Forelimb muscle (tissue), 1 donor: ENCODE measurements at places on chromosomes 6 and 20. TPM values are rescaled to one million over a fixed set of nuclear protein-coding genes. Genes with fewer than 3 reads are reported as not detected.

GRCh38 chr6:35757456-35758123 lies 18.8 kb upstream of the CLPSL2 start:
- DNase-seq = no peak

The TNXB gene
- 108 TPM for polyA plus RNA-seq

- DNase-seq = no peak
Observed at GRCh38 chr20:4665591-4665990, 56.1 kb upstream of the PRND start.

- DNase-seq = no peak
Observed at GRCh38 chr6:151847064-151847463, 39.6 kb downstream of the ESR1 start.

The MLIP gene
- 69.5 TPM for polyA plus RNA-seq

GRCh38 chr20:43028470-43028869 lies 161.2 kb downstream of the PTPRT start:
- no peak for DNase-seq

- no peak for DNase-seq
Observed at GRCh38 chr20:45861221-45862075, 4.0 kb downstream of the ZSWIM3 start.

- DNase-seq = no peak
Observed at GRCh38 chr6:31083742-31084354, 28.5 kb downstream of the C6orf15 start.

- peak; percentile 31 for DNase-seq
Observed at GRCh38 chr20:17543531-17544131, 12.5 kb upstream of the BFSP1 start.

The FAM135A gene
- 18.3 TPM for polyA plus RNA-seq

DNA sequence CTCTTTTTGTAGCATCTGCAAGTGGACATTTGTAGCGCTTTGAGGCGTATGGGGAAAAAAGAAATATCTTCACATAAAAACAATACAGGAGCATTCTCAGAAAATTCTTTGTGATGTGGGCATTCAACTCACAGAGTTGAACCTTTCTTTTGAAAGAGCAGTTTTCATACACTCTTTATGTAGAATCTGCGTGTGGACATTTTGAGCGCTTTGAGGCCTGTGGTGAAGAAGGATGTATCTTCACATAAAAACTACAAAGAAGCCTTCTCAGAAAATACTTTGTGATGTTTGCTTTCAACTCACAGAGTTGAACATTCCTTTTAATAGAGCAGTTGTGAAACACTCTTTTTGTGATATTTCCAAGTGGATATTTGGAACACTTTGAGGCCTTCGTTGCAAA lies 598.4 kb upstream of the ZNF337 start:
- DNase-seq = no peak

- no peak for DNase-seq
Observed at GRCh38 chr6:133240511-133241085, 559 bp upstream of the EYA4 start.

GRCh38 chr6:24749297-24749696 lies 25.4 kb upstream of the GMNN start:
- DNase-seq = no peak

The HRH3 gene
- polyA plus RNA-seq = 2.9 TPM

- peak; percentile 17 for DNase-seq
Observed at GRCh38 chr6:145368075-145368474, 367.2 kb downstream of the EPM2A start.

DNA sequence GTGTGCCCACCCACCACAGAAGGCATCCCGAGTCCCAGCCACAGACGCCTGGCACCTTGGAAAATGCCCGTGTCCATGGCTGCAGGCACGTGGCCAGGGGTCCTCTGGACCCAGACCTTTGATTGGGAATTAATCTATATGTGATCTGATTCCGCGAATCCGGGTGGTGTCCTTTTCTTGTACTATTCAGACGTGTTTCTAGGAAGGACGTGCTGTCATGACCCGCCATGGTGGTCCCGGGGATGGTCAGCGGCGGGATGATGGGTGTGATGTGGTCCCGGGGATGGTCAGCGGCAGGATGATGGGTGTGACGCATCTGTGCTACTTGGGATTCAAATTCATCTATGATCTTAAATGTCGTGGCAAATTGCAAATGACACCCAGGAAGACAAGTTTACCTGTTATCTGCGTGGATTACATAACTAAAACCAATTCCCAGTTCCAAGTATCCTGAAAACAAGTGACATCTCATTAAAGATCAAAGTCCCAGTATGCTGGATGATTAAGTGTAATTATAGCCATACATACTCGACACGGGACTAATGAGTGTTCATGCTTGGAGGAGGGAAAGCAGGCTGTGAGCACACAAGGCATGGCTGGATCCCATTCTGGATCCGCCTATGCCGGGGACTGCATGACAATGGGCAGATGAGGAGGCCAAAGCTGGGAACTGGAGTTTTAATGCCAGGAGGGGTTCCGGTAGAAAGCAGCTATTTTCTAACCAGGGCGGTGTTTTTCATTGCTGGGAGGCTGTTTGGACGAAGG lies 256.5 kb downstream of the TAF4 start:
- no peak for DNase-seq

The NPEPL1 gene
- polyA plus RNA-seq = 42.3 TPM

DNA sequence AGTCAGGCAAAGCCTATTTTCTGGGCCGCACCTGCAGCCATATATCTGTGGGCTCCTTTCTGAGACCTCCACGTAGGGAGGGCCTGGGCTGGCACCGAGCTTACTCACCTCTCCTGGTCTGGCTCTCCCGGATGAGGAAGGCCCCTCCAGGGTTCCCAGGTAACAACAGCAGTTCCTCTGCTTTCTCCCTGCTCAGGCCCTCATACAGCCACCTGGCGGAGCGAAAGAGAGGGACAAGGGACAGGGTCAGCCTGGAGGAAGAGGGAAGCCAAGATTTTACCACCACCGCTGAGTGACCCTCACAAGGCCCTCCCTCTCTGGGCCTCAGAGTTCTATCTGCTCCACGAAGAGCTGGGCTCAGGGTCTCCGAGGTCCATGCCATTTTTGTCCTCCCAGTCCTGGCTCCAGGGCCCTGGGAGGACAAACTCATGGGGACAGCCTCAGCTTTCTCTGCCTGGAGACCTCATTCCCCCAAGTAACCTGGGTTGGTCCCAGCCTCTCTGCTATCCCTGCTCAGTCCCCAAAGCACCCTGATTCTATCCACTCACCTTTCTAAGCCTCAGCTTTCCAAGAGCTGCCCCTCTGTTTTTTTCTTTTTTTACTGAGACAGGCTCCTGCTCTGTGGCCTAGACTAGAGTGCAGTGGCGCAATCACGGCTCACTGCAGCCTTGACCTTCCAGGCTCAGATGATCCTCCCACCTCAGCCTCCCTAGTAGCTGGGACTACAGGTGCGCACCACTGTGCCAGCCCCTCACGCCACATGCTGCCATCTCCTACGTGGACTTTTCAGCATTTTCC lies 13.3 kb downstream of the SLA2 start:
- no peak for DNase-seq

GRCh38 chr6:1267057-1267732 lies 44.7 kb upstream of the FOXQ1 start:
- DNase-seq = no peak

DNA sequence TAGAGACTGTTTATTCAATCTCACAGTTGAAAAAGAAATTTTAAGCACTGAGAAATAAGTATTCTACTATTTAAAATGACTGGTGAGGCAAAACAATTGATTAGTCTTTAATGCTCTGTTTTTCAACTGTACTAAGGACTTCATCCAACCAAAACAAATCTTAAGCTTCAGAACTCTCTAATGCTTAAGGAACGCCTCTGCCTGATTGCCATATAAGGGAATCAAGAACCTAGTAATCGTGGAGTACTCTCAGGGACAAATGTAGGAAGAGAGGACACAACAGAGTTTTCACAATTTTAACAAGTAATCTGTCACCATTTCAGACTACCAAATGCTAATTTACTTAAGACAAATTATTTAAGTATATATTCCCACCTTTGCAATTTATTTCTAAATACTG lies 16.1 kb downstream of the FBXO30 start:
- no peak for DNase-seq

The SLCO4A1 gene
- 0.30 TPM for polyA plus RNA-seq

- DNase-seq = no peak
Observed at GRCh38 chr20:32263398-32263954, 14.0 kb upstream of the KIF3B start.

- no peak for DNase-seq
Observed at GRCh38 chr20:15265581-15266309, 928.3 kb upstream of the FLRT3 start.

GRCh38 chr6:37242429-37243052 lies 15.0 kb upstream of the TBC1D22B start:
- no peak for DNase-seq

GRCh38 chr6:50718566-50718965 lies 5.2 kb downstream of the TFAP2D start:
- DNase-seq = no peak

The KCTD20 gene
- 38.6 TPM for polyA plus RNA-seq

The ARFGEF3 gene
- polyA plus RNA-seq = 1.7 TPM

The GNAS-AS1 gene
- 2.8 TPM for polyA plus RNA-seq

- no peak for DNase-seq
Observed at GRCh38 chr6:162970246-162970645, 242.5 kb downstream of the PACRG start.

- no peak for DNase-seq
Observed at GRCh38 chr6:121430514-121431460, 4.7 kb upstream of the GJA1 start.

GRCh38 chr20:9594284-9594875 lies 80.0 kb downstream of the LAMP5 start:
- no peak for DNase-seq

DNA sequence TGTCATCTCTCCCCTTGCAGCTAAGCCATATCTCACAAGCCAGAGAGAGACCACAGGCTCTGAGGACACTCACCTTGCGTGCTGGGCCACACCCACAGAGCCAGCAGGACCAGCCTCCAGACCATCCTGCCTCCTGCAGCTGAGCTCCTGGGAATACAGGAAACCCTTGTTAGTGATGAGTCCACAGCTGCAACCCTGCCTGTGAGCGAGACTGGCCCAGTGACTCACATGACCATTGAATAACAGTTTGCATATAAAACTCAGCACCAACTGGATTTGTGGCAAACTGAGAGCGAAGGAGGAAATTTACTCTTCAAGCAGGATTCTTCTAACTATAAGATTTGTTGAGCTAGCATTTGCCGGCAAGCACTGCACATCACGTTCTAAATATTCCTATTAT lies 3.0 kb downstream of the THBS2 start:
- DNase-seq = no peak

The C6orf15 gene
- not detected for polyA plus RNA-seq

The C20orf202 gene
- 0.39 TPM for polyA plus RNA-seq

DNA sequence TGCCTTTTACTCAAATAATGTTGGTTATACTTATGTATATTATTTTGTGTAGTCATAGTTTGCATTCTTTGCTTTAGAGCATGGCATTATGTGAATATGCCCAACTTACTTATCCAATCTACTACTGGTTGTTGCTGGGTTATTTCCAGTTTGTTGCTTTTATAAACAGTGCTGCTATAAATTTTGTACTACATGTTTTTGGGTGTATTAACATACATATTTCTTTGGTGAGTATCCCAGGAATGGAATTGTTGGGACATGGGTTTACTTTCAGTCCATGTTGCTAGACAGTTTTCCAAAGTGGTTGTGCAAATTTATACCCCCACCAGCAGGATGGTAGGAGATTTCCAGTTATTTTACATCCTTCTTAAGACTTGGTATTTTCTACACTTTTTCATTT lies 157.1 kb upstream of the THEMIS start:
- no peak for DNase-seq

DNA sequence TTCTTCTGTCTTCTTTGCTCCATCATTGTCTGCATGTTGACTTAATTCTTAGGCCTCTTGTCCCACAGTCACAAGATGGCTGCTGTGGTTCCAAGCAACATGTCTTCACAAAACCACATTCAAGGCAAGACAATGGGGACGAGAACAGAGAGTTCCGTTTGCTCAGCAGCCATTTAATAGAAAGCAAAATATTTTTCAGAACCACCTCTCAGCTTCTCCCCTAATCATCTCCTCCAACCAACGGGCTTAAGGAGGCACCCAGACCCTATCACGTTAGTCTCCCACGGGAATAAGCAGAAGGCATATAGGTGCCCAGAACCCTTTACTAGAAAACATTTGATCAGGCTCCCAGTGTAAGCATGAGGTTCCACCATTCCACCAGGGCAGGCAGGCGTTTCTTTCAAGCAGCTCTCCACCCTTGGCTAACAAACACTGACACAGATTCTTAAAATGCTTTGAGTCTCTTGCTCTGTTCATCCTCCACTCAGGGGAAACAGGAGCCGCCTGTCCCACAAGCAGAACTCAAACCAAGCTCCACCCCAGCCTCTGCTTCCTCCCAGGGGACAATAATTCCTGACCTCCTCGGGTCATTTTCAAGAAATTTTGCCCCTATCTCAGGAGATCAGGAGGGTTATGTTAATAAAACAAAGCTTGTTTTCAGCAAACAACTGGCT lies 19.0 kb downstream of the BMP7 start:
- DNase-seq = no peak

DNA sequence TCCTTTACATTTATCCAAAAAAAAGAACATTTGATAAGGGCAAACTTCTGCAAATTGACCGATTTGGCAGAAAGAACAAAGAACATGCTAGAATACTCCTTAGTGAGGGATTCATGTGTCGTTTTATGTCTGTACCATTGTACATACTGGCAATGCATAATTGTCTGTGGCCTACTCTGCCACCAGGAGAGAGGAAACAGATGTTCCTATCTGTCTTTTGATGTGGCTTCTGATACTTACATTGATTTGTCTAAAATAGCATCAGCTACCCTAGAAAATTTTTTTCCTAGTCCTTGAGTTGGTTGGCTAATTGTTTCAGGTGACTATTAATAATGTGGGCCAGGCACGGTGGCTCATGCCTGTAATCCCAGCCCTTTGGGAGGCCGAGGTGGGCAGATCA lies 654.1 kb downstream of the KIF16B start:
- no peak for DNase-seq

GRCh38 chr6:158231551-158232315 lies 63.6 kb downstream of the GTF2H5 start:
- DNase-seq = no peak

GRCh38 chr6:129500958-129501739 lies 208.8 kb downstream of the ARHGAP18 start:
- DNase-seq = peak; percentile 36

The AGER gene
- polyA plus RNA-seq = 8.0 TPM

The BMP6 gene
- 0.82 TPM for polyA plus RNA-seq

- no peak for DNase-seq
Observed at GRCh38 chr20:46708172-46708860, 1.1 kb upstream of the SLC2A10 start.

The RAMACL gene
- polyA plus RNA-seq = 0.16 TPM

GRCh38 chr6:11961923-11962322 lies 50.2 kb upstream of the HIVEP1 start:
- DNase-seq = no peak
